ENCODE measurements at places on chromosomes 1 and 21.

- DNase-seq: no peak
These were observed 958 bp downstream of the DDR2 start for GRCh38 chr1:162633081-162633762.

- DNase-seq: no peak
These were observed 84.8 kb downstream of the HUNK start for GRCh38 chr21:31957631-31958030.

- no peak for DNase-seq
These were observed 14.1 kb downstream of the EPB41 start for GRCh38 chr1:28928314-28928941.

- no peak for DNase-seq
These were observed 481.4 kb downstream of the SETD4 start for GRCh38 chr21:35578831-35579471.

- DNase-seq: no peak
These were observed 109.8 kb downstream of the PBX1 start for GRCh38 chr1:164668491-164669400.

DNA sequence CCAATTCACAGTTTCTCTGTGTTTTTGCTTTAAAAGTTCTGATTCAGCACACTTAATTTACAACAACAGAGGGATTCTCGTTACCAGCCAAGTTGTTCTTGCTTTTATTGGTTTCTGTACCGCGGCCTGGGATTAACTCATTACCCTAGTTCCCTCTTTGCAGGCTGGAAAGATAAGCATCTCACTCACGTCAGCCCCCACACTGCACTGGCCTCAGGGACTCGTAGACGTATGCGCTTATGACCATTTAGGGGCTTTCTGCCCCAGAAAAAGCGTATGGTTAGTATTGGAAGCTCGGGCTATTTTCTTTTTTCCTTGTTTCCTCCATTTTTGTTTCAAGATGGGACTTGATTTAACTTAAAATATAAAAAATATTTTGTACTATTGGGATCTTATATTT, 76.0 kb downstream of the POFUT2 start:
- no peak for DNase-seq

DNA sequence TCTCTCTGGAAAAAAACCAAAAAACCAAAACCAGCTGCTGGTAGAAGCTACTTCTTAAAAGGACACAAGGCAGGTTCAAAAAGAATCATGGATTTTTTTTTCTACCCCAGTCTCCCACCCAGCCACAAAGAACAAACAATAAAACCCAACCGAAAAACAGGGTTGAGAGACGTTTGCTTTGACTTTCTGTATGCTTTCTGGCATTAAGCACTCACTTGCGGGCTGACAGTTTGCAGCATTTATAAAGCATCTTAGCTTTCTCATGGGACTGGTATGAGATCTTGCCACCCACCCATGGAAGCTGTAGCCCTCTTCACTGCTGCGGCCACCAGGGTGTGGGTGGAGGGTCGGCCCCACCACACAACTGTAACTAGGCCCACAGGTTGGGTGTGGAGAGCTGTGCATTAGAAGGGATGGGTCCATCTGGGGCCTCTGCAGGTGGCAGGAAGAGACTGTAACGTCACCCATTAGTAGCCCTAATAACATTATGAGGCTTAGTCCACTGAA, 165.7 kb downstream of the RHOU start:
- DNase-seq: no peak

GRCh38 chr1:13737398-13737797, 37.4 kb downstream of the PRDM2 start:
- DNase-seq: no peak

- DNase-seq: no peak
These were observed 2.0 kb upstream of the OR2AK2 start for GRCh38 chr1:247962911-247963588.
